Activated naive CD4-positive, alpha-beta T cell treated with anti-CD3 and anti-CD28 coated beads, Interleukin-2, amount 10 ng/mL, durations not matched to agents 7 days and 5 days (primary cell): ENCODE measurements at places on chromosomes 1 and 21.
A peak's percentile ranks its signal among the peaks of the same experiment; 100 is the strongest.

GRCh38 chr1:82260051-82260450 is 459.3 kb downstream of the ADGRL2 start:
- no peak for DNase-seq

- DNase-seq = no peak
These were observed 20.0 kb downstream of the MMEL1 start for GRCh38 chr1:2612591-2613365.

DNA sequence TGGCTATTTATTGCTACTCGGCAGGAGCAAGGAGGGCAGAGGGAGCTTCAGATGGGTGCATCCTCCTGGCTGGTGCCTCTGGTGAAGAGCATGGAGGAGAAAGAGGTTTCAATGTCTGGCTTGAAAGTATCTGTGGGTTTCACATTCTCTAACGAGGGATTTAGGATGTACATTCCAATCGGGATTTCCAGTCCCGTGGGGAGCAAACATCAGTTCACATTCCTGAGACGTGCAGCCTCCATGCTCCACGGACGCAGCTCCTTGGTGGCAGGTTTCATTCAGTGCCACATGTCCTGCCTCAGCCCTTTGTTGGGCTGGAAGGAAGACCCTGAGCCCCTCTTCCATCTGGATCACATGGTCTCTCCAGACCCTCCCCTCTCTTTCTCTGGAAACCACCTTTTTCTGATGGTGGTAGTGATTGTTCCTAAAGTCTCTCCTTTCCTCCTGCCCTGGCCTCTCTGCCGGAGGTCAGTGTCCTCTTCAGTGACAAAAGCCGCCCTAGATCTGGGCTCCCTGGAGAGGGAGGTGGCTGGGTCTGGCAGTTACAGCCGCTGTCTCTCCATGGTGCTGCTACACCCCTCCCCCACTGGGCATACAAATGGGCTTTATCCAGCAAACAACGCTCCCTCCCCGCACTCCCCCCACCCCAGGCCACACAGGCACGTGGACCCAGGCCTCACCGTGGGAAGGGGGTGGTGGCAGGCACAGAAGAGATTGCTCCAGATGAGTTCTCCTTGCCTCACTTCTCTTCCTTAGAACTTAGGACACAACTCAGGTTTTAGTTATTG is 826 bp upstream of the CA14 start:
- no peak for DNase-seq

DNA sequence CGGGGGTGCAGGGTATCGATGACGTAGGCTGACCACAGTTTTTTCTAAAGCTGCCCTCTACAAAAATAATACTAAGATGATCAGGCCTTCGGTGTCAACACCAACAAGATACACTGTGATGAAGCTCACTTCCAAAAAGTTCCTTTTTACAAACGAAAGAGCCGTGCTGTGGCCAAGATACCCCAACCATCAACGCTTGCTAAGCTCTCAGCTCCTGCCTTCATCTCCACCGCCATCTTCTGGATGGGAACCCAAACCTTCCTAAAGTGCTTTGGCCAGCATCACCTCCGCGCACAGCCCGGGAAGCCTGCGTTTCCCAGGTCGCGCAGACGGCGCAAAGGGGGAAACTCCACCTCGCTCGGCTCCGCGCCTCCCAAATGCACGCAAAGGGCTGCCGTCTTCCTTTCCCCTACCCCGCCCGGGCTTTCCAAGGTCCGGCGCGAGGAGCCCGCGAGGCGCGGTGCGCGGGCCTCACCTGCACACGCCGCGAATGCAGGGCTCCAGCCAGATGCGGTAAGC is 541 bp downstream of the USP48 start:
- peak; percentile 63 for DNase-seq

GRCh38 chr1:33338440-33339211 is 17.7 kb upstream of the A3GALT2 start:
- no peak for DNase-seq

GRCh38 chr1:243848165-243848857 is 1.7 kb downstream of the AKT3 start:
- no peak for DNase-seq

DNA sequence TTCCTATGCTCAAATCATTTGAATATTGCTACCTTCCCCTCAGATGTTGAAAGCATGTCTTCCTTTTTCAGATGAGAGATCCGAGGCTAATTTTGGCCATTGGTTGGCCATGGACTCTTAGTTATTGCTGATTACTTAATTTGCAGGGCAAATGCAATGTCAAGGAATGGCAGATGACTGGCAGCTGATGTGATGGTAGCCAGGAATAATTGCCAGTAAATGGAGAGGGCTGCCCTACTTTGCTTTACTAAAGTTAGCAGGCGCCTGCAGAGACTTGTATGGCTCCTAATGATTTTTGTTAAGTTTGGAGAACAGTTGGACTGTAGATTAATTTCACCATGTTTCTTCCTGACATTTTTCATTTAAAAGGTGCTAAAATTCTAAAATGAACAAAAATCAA is 128.9 kb downstream of the XCL2 start:
- DNase-seq = no peak

DNA sequence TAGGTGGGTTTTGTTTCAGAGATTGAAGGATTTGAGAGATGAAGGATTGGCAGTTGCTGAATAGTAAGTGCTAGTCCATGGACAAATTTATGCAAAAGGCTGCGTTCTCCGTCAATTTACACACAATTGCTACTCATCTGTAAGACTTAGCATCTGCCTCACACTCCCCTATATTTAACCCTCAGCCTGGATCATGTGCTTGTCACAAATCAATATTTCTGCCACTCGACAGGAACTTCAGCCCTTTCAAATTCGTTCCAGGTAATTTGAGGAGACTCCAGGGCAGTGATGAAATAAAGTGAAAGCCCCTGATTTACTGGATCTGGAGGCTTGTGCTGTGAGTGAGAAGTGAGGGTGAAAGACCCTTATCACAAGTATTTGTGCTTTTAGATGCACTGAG is 105.6 kb upstream of the UBE2U start:
- DNase-seq = no peak

GRCh38 chr1:29671446-29672356 is 435.4 kb downstream of the PTPRU start:
- DNase-seq = no peak

- peak; percentile 42 for DNase-seq
These were observed 33.0 kb upstream of the EPS8L3 start for GRCh38 chr1:109796484-109797302.
